ENCODE measurements at places on chromosomes 16 and 17.

GRCh38 chr17:73480740-73481139 lies 163.5 kb downstream of the SDK2 start:
- DNase-seq, result no peak

DNA sequence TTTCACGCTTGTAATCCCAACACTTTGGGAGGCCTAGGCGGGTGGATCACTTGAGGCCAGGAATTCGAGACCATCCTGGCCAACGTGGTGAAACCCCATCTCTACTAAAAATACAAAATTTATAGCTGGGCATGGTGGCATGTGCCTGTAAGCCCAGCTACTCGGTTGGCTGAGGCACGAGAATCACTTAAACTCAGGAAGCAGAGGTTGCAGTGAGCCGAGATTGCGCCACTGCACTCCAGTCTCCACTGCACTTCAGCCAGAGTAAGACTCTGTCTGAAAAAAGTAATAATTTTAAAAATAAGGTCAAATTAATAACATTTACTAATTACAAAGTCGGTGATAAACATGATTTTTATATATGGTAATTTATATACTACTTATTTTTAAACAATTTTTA lies 155.9 kb downstream of the AXIN2 start:
- DNase-seq, result no peak

- no peak for DNase-seq
Observed at GRCh38 chr17:54524501-54524900, 376.2 kb upstream of the TOM1L1 start.

DNA sequence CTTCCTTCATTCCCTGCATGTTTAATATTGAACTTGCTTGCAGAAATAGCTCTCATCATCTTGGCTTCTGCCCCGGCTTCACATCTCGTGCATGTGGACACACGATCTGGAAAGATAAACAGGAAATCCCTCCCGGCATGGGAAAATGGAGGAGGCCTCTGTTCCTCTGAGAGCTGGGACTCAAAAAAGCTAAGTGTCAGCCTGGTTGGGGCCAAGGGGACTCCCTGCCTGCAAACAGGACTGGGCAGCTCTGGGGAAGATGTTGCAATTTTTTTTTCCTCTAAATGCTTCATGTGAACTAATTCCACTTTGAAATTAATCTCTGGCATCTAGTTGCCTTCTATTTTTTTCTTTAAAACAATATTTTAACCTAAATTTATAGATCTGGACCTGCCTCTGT lies 24.8 kb downstream of the ITPRIPL2 start:
- no peak for DNase-seq

- DNase-seq, result no peak
Observed at GRCh38 chr16:12229759-12230594, 253.4 kb downstream of the SNX29 start.

GRCh38 chr17:62191390-62192361 lies 126.6 kb upstream of the MED13 start:
- no peak for DNase-seq

DNA sequence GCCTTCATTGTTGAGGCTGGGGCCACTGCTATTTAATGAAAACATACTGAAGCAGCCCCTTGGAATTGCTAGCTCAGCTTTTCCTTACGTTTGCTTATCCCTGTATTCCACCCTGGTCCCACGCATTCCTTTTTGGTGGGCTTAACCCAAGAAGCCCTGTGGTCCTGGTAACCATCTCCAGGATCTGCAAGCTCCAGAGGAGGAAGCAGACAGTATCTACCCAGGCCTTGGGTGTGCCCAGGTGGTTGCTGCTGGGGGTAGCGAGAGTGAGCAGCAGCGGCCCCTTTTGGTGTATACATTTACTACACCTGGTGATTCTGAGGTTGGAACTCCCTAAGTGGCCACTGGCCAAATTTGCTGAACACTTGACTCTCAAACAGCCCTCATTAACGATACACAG lies 97.7 kb downstream of the CBLN1 start:
- no peak for DNase-seq

DNA sequence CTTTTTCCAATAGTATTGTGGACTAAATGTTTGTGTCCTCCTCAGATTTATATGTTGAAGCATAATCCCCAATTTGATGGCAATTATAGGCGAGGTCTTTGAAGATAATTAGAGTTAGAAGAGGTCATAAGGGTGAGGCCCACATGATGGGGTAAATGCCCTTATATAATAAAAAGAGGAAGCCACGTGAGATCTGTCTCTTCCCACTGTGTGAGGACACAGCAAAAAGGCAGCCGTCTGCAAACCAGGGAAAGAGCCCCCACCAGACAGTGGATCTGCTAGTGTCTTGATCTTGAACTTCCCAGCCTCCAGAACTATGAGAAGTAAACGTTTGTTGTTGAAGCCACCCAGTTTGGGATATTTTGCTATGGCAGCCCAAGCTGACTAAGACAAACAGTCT lies 76.0 kb downstream of the LYRM1 start:
- no peak for DNase-seq

DNA sequence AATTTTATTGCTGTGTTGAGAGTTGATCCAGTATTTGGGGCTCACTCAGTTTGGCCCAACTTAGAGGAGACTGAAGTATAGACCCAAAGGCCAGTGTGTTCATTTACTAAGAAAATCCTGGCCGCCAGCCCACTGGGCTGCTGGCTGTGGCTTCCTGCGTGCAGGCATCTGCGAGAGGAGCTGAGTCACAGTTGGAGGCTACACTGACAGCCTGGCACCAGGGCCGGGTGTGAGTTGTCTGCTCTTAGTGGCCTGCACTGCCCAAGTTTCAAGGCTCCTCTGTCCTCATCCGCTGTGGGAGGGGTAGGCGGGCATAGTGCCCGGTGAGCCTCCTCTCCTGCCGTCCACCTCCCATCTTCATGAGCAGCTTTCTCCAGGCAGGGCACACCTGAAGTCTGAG lies 54.2 kb downstream of the PLD6 start:
- no peak for DNase-seq

- no peak for DNase-seq
Observed at GRCh38 chr17:66040402-66040801, 151.5 kb downstream of the CEP112 start.

DNA sequence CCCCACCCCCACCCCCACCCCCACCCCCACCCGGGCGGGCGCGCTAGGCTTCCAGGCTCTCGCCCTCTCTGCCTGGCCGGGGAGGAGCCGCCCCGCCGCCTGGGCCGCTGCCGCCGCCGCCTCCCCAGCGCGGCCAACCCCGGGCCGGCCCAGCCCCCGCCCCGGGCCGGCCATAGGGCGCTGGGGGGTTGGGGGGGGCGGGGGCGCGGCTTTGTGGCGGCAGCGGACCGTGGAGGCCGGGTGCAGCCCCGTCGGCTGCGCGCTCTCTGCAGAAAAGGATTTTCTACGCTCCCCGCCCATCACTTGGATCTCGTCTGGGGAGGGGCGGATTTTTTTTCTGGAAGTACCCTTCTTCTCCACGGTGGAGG lies 230.9 kb downstream of the MRTFB start:
- DNase-seq, result no peak

- no peak for DNase-seq
Observed at GRCh38 chr17:61018938-61019337, 341.3 kb downstream of the BCAS3 start.

GRCh38 chr16:24935336-24935735 lies 79.8 kb downstream of the ARHGAP17 start:
- no peak for DNase-seq

- no peak for DNase-seq
Observed at GRCh38 chr17:75102385-75102821, 7.4 kb upstream of the ARMC7 start.

DNA sequence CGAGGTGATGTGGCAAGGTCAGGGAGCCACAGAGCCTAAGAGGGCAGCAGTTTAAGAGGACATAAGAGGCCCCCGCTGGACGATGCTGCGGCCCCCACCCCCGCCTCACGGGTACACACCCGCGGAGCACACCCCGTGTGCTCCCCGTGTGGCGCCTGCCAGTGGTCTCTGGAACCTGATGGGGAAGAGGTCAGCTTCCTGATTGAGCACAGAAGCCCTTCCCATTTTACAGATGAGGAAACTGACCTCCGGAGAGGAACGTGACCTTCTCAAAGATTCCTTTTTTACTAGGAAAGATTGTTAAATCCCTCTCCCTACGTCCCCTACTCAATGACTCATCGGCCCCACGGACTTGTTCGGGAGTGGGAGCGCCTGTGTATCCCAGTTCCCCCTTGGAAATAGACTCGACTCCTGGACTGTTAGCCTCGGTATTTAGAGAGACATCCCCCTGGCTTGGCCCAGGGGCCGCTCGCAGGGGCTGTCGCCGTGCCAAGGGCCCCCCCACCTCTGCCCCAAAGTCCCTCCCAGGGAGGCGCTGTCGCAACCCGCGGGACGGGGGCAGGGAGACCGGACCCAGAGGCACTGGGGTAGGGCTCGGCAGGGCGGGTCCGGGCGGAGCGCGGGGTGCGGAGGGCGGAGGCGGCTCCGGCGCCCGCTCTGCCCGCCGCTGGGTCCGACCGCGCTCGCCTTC lies at the start of gene ABCC3:
Gene ABCC3, plus strand, starts transcription at position 658 of the 691 bp plus-strand sequence. CDS start 56 bp downstream, outside the sequence.
- no peak for DNase-seq

- no peak for DNase-seq
Observed at GRCh38 chr16:84803146-84803545, 16.6 kb upstream of the CRISPLD2 start.

DNA sequence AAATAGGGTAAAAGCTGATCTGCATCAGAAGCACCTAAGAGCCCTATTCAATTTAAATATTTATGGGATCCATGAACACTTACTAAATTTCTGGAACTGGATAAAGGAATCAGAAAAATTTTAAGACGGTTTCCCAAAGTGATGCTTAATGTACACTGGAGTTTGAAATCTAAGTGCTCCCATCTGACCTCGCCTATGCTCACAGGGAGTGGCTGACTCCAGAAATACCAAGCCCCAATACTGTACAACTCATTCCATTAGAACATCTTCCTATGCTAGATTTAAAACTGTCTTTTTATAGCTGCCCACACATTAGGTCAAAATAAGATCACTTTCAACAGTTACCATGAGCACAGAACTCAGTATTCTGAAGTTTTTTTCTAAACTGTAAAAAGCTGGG lies 1214.6 kb downstream of the CDH11 start:
- no peak for DNase-seq

All from stimulated activated CD8-positive, alpha-beta memory T cell treated with anti-CD3 and anti-CD28 coated beads, Interleukin-4, amount 100 ng/mL, for 4 hours (primary cell).